CD8-positive, alpha-beta memory T cell (primary cell): ENCODE measurements at places on chromosomes 16 and 17. TPM values are rescaled to one million over a fixed set of nuclear protein-coding genes. Genes with fewer than 3 reads are reported as not detected.

Gene NR1D1
- polyA plus RNA-seq = 10.4 TPM

Gene SLC5A2
- polyA plus RNA-seq = 2.0 TPM

- H3K27me3 ChIP-seq = no peaks in the 10 kb centered on the region
- no peak for DNase-seq
- no peaks in the 10 kb centered on the region for H3K36me3 ChIP-seq
- no peaks in the 10 kb centered on the region for H3K4me1 ChIP-seq
- H3K4me3 ChIP-seq = no peak overlapping the region
Observed at GRCh38 chr17:34398990-34399389, 36.0 kb upstream of the CCL1 start.

Gene TGFB1I1
- polyA plus RNA-seq = not detected

GRCh38 chr17:65886315-65887245 lies 305.4 kb downstream of the CEP112 start:
- no peaks in the 10 kb centered on the region for H3K27me3 ChIP-seq
- DNase-seq = no peak
- H3K4me1 ChIP-seq = no peaks in the 10 kb centered on the region
- H3K4me3 ChIP-seq = no peak overlapping the region

DNA sequence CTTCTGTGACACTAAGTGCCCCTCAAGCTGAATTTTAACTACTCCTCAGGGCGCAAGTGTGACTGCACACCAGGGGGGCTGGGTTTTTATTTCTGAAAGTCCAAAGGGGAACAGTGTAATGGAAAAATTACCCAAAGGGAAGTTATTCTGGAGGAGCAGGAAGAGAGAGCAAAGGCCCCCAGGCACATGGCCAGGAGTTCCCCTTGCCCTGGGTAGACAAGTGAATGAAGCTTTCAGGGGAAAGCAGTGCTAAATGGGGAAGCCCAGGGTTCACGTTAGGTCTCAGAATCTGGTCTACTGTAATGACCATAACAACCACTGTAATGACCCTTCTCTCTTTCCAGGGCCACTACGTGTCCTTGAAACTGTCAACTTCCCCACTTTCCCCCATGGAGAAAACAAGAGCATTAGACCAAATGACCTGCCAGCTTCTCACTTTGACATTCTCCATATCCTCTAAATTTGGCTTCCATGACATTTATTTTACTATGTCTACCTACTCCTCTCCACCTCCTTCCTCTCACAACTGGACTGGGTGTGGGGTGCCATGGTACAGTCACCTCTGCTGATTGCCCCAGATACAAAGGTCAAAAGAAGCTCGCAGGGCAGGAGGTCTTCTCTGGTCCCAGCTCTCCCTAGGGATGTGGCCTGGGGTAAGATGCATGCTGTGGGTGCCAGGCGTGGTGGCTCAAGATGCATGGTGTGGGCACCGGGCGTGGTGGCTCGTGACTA lies 34.1 kb upstream of the MMP2 start:
- no peak overlapping the region for H3K27ac ChIP-seq
- no peak for DNase-seq
- no peaks in the 10 kb centered on the region for H3K27me3 ChIP-seq
- no peaks in the 10 kb centered on the region for H3K4me1 ChIP-seq
- H3K36me3 ChIP-seq = no peaks in the 10 kb centered on the region

DNA sequence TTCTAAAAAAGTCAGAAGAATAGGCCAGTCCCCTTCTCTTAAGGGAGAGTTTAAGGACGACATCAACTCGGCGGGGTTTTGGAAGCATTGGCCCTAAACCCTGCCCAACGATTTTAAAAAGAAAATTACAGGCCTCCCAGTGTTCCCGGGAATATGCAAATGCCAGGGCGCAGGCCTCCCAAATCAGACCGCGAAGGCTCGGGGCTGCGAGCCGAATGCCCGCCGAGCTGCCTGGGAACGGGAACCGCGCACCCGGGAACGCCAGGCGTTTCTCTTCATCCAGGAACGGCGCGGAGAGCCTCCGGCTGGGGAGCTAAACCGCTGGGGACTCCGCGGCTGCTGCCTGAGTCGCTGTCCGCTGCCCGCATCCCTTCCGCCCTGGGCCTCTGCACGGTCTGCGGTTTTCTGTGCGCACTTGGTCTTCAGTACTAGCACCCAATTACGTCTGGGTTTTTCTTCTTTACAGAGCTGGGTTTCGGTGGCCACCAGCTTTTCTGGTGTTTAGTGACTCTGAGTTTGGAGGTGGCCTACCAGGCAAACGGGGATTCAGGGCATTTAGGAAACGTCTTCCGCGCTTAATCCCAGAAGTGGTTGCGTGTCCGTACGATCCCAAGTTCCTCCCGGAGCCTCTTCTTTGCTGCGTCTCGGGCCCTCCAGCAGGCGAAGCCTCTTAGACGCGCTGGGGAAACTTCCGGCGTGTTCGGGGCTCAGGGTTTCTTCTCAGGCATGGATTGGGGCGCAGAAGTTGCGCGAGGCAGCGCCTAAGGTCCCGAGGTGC lies 5.7 kb downstream of the IRX5 start:
- H3K27ac ChIP-seq = no peak overlapping the region
- DNase-seq = no peak
- H3K27me3 ChIP-seq = peaks cover 50% of the 10 kb centered on the region
- H3K4me3 ChIP-seq = no peak overlapping the region
